ENCODE measurements at places on chromosomes 13 and 19. TPM values are rescaled to one million over a fixed set of nuclear protein-coding genes. Genes with fewer than 3 reads are reported as not detected.

DNA sequence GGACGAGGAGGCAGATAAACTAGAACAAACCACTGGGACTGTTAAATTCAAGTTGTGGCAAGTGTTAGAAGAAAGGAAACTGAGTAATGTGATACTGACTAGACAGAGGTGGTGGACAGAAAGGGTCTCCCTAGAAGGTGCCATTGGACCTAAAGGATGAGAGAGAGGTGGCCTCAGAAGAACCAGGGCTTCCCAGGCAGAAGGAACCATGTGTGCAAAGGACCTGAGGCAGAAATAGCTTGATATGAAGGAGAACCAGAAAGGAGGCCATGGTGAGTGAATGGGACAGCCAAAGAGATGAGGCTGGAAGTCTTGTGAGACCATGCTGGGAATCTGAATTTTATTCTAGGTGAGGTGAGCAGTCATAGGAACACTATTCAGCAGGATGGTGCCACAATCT is 2.8 kb upstream of the SYDE1 start:
- ATAC-seq = no peak

GRCh38 chr13:109743706-109744453 is 42.5 kb downstream of the IRS2 start:
- ATAC-seq = peak; percentile 67

DNA sequence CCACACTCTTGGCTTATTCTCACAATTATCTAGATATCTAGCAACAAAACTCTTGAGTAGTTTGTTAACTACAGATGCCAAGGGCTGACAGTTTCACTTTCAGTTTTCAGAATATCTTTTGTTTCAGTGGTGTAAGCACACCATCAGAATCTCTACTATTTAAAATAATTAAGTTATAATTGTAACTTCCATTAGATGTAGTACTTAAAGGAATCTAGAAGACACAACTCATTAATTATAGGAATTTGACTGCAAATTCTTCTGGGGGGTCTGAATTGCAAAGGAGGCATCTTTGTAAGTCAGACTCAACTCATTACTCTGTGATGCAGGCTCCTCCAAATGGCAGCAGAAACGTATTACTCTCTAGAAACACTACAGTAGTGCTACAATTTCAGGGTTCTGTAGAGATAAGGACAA is 44.9 kb upstream of the USPL1 start:
- no peak for ATAC-seq

- no peak for ATAC-seq
Measured at GRCh38 chr13:46738055-46738454, 58.9 kb downstream of the ESD start.

DNA sequence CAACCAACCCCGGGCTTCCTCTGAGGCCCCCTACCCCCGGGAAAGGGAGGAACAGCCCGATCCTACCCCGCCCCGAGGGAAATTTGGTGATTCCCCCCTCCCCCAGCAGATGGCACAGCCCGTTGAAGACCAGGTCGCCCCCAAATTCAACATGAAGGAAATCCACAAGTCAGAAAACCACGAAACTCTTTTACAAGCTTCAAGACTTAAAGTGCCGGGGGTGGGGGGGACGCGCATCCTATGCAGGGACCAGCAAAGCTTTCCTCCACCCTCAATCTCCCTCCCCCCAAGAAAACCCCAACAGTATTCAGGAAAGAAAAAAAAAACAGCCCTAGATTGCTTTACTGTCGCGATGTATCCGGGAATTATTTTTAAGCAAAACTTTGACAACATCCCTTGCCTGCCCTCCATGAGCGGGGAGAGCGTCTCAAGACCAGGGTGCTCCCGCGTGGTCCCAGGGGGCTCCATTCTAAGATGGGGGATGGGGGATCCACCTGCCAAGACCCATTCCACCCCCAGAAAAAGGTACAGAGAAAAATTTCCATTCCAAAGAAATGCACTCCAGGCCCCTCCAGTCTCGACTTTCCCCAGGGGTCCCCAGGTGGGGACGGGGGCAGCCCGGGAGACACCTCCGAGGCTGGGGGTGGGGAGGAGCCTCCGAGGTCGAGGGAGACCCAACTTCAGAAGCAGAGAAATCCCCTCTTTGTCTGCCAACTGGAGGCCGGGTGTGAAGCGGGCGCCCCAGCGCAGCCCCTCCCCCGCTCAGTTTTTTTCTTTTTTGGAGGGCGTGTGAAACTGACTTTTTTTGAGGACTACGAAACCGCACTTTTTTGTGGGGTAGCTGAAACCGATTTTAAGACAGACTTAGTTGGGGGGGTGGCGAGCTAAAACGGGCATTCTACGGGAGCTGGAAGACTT is 1.5 kb downstream of the TCF3 start:
- ATAC-seq = no peak

Gene RNF225
- total RNA-seq = 14.7 TPM

Gene SPRY2
- 11.8 TPM for total RNA-seq

Gene ZNF823
- total RNA-seq = 8.4 TPM

Gene ZMYM2
- total RNA-seq = 50.6 TPM

Gene SLITRK1
- not detected for total RNA-seq
